ENCODE measurements at places on chromosomes 2 and 18.

GRCh38 chr2:129565551-129566109, 413.8 kb upstream of the RAB6C start:
- DNase-seq = no peak

DNA sequence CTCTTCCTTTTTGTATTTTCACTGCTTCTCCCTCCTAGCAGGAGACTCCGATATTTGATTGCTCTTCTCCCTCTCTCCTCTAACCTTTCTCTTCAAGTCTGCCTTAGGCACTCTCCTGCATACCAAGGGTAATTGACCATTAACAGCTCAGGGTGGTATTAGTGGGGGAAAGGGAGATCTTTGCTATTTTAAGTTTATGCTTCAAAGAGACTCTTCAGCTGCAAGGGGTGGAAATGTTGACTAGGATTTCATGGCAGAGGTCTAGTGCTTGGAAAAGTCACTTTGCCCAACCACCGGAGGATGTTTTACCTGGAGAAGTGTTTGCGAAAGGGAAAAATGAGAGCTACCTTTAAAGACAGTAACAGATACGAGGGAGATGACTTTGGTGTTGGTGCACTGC, 453.7 kb downstream of the SLC4A3 start:
- DNase-seq = no peak

GRCh38 chr2:73107211-73107926, 5.4 kb downstream of the RAB11FIP5 start:
- DNase-seq = no peak

- DNase-seq = no peak
Observed at GRCh38 chr18:42792731-42793130, 322.8 kb downstream of the RIT2 start.

- DNase-seq = no peak
Observed at GRCh38 chr2:11213090-11213638, 57.9 kb downstream of the SLC66A3 start.

DNA sequence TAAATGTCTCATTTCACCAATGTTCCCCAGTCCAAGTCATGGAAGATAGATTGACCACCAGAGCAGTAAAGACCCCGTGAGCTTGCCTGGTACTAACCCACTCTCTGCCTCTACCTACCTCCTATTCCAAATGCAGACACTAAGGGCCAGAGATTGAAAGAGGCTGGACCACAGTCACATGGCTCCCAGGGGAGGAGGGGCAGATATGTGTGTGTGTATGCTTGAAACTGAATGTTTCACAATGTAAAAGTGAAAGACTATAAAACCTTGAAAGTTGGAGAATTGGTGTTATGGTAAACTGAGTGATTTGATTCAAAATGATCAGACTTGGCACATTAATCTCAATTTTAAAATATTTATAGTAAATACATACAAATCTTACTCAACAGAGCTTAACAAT, 21.7 kb upstream of the KLHL29 start:
- no peak for DNase-seq

DNA sequence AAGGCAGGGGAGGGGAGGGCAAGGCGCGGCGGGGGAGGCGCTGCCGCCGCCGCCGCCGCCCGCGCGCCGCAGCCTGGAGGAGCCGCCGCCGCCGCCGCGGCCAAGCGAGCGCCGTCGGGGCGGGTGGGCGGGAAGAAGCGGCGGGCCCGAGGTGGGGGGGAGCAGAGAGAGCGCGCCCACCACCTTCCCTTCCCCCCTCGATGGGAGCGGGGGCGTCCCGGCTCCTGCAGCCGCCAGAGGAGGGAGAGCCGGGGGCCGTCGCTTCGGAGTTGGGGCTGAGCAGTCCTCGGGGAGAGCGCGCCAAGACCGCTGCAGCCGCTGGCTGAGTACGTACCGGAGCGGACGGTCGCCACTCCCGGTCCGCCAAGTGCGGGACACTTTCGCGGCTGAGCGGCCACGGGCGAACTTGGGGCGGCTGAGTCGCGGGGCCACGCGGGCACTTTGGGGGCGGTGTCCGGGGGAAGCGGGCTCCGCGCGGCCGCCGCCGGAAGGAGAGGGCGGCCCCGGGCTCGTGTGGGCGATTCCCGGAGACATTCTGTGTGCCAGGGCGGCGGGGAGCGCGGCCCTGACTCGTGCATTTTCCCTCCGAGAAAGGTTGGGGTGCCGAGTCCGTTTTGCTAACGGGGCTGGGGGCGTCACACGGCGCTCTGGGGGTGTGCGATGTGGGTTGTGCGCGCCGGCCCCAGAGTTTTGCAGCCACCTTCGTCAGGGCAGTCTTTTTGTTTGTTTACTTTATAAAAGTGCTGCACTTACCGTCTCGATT, at the start of gene NAB1:
Gene NAB1 (plus strand): TSS at position 49 of the 763 bp plus-strand sequence. CDS start 10,094 bp downstream, outside the sequence.
- DNase-seq = peak; percentile 47

DNA sequence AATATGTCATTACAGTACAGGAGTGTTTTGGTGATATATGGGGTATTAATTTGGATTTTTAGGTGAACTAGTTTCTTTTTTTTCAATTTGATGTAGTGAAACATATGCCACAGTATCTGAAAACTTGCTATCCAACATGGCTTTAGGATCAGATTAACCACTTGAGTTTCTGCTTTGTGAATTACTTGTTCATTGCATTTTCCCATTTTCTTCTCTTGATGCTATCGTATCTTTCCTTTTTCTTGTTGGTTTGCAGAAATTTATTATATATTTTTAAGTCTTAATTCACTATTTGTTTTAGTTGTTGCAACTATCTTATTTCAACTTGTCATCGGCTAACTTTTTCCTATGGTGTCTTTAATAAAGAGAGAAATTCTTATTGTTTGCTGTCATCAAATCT, 8.8 kb downstream of the IL36A start:
- no peak for DNase-seq

GRCh38 chr2:188678882-188679281, 295.3 kb upstream of the COL3A1 start:
- no peak for DNase-seq

DNA sequence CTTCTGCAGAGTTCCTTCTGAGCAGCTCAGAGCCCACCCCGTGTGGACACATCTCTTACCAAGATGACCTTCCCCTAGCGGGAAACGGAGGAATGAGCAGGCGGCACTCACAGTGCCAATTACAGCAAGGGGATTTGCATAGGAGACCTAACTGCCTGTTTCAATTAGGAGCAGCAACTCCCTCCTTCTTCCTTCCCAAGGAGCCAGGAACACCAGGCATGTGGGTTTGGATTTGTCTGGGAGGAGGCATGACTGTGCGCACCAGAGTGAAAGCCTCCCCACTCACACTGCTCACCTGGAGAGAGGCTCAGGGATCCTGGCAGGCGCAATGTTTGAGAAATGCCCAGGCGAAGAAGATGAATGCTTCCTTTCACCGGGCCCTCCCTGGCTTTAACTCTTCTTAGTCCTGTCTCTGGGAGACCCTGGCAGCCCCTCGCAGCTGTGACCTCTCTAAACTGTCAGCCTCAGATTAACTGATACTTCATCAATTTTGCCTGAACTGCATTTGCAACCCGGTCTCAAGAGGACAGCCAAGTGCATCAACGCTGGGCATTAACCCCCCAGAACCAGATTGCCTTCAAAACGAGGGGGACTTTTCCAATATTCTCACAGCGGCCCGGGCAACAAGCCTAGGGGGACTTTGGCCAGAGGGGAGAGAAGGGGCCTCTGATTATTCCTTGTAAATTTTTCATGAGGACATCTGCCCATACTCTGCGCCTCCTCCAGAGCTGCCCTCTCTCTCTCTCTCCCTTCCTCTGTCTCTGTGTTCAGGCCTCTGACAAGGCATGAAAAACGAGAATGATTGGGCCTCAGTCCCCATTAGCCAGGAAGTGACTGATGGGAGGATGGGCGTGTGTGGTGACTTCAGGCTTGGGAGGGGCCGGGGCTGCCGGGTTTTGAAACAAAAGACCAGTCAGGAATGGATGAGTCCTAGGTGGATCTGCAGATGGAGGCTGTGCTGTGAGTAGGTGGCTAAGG, 93.8 kb downstream of the CMPK2 start:
- DNase-seq = no peak

DNA sequence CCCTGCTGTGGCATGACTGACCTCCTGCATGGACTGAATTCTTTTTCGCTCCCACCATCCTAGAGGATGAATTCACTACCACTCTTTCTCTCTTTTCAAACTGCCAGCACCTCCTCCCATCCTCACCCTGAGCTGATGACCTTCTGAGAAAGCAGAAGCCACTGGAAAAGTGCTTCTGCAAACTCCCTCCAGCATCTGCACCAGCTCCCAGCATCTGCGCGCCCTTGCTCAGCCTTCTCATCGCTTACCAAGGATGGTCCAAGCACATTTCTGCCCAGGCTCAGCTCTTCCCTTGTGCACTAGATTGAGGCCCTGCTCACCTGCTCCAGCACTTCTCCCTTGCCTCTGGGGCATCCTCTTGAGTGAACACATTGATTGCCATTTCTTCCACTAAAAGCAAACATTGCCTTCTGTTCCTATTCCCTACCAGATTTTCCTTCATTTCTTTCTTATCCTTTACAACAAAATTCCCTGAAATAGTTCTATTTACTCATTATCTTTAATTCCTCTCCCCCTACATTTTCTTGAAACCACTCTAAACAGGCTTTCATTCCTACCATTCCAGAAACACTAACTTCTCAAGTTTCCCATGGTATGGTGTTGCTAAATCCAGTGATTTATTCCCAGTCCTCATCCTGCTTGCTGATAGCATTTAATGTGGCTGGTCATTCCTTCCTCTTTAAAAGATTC, 42.7 kb upstream of the IL1RL1 start:
- no peak for DNase-seq
